ENCODE measurements at places on chromosomes 2 and 18.

DNA sequence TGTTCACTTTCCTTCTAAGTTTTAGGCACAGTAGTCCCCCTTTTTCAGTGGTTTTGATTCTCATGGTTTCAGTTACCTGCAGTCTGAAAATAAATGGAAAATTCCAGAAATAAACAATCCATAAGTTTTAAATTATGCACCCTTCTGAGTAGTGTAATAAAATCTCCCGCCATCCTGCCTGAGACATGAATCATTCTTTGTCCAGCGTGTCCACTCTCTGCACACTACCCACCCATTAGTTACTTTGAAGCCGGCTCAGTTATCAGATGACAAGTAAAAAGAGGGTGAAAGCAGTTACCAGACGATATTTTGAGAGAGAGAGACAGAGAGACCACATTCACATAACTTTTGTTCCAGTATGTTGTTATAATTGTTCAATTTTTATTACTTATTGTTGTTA lies 400.5 kb downstream of the TMX3 start:
- no peak for DNase-seq

- DNase-seq = no peak
Observed at GRCh38 chr18:76838182-76838581, 15.8 kb downstream of the ZNF236 start.

GRCh38 chr2:197145471-197146056 lies 165.0 kb downstream of the ANKRD44 start:
- peak; percentile 57 for DNase-seq

DNA sequence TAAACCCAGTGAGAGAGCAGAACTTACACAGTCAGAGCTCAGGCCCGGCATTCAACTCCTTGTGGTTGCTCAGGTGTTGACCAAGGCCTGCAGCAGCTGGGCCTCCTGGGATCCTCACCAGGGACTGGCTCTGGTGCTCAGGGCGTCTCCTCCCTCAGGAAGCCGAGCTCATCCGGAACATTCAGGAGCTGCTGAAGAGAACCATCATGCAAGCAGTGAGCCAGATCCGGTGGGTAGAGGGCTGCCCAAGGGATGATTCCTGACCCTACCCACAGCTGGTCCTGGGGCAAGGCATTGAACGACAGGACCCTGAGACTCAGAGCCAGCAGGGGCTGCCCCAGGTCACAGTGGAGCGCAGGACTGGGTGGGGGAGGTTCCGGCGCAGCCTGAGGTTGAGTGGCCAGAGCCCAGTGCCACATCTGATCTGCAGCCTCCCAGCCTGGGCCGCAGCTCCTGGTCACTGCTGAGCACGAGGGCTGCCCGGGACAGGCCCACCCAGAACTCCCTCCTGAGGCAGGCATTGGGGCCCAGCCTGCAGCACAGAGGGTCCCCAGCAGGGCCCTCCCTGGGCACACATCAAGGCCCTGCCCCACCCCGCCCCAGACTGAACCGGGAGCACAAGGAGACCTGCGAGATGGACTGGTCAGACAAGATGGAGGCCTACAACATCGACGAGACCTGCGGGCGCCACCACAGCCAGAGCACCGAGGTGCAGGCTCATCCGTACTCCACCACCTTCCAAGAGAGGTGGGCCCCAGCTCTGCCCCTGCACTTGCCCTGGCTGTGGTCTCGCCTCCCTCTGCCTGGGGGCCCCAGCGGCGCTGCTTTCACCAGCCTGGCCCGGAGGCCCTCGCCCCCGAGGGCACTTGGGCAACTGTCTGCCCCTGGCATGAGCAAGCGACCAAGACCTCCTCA lies 2.4 kb downstream of the TEKT4 start:
- no peak for DNase-seq

DNA sequence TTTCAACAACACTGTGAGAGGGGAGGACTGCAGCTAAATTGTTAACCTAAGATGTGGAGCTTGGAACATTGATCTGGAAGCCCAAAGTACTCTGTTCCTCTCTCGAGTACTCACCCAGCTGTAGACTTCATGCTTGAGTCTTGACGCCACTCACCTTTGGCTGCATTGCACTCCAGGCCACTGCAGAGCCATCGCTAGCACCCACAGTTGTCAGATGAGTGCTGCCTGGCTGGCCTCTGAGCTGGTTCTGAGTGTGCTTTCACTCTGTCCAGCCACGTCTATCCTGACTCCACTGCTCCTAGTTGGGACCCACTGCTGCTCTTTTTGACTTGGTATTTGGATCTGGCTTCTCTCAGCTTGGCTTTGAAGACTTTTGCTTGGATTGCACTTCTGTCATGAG lies 552.1 kb downstream of the DCDC2C start:
- DNase-seq = no peak

- DNase-seq = no peak
Observed at GRCh38 chr2:130289780-130290179, 52.9 kb upstream of the IMP4 start.

GRCh38 chr2:185738679-185739472 lies at the start of gene FSIP2:
FSIP2 (plus strand) TSS chr2:185738804; CDS start chr2:185738895, 91 bp downstream.
- no peak for DNase-seq

DNA sequence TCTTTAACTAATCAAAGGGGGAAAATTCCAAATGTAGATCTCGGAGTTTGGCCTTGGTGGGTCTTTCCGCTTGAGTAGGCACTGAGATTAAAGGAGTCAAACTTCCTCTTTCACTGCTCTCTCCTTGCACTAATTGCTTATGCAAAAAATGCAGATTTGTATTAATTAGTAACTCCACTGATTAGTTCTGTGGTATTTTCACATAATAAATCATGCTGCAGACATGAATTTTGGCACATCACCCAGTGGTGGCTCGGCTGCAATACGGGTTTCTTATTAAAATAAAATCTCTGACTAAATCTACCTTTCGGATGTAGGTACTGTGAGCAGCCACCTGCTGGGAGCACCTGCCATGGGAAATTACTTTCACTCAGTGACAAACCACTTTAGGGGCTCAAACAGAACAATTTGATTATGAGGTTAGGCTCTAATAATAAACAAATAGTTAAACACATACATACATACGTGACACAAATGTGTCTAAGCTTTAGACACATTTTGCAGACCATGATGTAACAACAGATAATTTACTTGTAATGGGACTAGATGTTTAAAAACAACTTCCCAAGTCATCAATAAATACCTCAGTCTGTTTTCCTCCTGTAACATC lies 6.4 kb upstream of the NEUROD1 start:
- DNase-seq = no peak

DNA sequence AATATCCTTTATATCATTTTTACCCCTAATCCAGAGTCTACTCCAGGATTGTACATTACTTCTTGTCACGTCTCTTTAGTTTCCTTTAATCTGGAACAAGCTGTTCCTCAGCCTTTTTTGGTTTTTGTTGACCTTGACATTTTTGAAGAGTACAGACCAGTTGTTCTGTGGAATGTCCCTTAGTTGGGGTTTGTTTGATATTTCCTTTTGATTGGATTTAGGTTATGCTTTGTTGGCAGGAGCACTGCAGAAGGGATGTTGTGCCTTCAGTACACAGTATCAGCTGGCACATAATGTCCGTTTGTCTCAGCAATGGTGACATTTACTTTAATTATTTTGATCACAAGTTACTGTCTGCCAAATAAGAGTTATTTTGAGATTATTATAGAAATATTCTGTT lies 160.6 kb downstream of the MEIS1 start:
- no peak for DNase-seq

GRCh38 chr2:14654835-14655282 lies 22.3 kb downstream of the LRATD1 start:
- DNase-seq = no peak

DNA sequence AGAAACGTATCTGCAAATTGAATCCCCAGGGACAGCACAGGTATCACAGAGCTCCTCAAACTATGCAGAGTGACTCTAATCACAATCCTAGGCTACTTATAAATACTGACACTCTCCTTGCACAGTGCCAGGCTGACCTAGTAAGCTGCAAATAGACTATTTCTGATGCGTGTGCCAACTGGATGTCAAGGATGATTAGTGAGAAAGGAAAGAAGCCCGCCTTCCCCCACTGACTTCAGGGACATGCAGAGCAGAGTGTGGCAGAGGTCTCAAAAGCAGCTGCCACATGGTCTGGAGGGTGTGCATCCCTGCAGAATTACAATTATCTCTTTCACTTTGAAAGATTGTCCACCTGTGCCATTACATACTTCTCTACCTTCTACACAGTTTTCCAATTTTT lies 235.6 kb downstream of the CPS1 start:
- DNase-seq = no peak

DNA sequence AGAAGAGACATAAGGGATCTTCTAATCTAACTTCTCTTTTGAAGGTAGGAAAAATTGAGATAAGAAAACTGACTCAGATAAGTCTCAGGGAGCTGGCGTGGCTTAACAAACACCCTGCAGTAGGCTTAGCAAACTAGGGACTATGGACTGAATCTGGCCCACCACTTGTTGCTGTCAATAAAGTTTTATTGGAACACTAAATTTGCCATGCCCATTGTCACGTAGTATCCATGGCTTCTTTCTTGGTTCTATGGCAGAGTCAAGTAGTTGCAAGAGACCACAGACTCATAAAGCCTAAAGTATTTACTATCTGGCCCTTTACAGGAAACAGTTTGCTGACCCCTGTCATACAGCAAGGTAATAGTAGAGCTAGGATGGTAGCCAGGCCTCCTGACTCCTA lies 24.2 kb downstream of the KCNK3 start:
- no peak for DNase-seq

DNA sequence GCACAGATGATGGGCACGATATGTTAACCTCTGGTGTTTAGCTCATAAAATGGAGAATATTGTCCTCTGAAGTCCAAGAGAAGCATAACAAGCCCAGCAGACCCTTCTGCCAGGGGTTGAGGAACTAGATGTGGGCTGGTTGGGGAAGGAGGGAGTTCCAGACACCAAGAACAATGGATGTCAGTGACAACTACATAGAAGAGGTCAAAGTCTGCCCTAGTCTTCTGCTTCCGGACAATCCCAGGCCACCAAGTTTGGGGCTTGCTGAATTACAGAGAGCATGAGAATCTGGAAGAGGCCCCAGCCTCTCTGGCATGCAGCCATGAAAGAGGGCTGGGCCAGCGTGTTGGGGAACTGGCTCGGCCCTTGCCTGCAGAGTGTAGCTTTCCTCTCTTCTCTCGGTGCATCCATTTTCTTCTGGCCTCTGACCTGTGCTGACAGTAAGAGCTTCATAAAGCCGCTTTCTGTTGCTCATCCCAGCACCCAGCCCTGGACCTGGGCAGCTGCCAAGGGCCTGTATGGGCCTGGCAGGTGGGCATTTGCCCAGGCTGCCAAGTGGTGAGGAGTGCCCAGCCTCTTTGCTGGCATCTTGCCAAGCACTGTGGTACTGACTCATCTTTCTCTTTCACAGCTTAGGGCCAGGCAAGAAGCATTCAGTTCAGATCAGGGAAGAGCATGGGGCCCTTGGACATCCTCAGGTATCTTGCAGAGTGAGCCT lies 14.6 kb upstream of the LAPTM4A start:
- no peak for DNase-seq

GRCh38 chr2:11698009-11698922 lies 28.3 kb upstream of the NTSR2 start:
- DNase-seq = no peak

GRCh38 chr18:13006531-13007247 lies 15.5 kb downstream of the CEP192 start:
- DNase-seq = no peak

DNA sequence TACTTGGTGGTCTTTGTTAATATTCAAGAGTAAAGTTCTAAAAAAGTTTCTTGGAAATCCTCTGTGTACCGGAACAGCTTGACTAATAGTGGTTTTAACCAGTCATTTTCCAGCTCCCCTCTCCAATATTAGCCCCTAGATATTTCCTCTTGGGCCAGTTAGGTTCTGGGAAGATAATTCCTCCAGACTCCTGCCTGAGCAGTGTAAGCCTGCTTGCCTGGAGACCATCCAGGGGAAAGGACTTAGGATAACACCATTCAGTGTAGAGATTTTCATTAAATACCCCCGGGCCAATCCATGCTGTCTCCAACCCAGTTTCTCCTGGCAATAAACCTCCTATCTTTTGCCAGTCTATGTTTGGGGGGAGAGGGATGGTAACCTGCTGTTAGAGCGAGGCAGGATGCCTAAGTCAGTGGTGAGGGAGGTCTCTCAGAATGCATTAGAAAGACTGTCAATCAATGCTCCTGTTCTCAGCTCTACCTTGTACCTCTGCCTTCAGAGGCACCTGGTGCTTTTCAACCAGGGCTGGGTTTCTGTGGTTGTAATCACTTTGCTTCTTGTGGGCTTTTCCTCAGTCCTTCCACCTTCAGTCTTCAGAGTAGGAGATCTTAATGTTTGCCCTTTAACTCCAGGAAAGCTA lies 186.4 kb downstream of the RNF152 start:
- DNase-seq = no peak

GRCh38 chr2:195037045-195037444 lies 620.0 kb upstream of the SLC39A10 start:
- no peak for DNase-seq

DNA sequence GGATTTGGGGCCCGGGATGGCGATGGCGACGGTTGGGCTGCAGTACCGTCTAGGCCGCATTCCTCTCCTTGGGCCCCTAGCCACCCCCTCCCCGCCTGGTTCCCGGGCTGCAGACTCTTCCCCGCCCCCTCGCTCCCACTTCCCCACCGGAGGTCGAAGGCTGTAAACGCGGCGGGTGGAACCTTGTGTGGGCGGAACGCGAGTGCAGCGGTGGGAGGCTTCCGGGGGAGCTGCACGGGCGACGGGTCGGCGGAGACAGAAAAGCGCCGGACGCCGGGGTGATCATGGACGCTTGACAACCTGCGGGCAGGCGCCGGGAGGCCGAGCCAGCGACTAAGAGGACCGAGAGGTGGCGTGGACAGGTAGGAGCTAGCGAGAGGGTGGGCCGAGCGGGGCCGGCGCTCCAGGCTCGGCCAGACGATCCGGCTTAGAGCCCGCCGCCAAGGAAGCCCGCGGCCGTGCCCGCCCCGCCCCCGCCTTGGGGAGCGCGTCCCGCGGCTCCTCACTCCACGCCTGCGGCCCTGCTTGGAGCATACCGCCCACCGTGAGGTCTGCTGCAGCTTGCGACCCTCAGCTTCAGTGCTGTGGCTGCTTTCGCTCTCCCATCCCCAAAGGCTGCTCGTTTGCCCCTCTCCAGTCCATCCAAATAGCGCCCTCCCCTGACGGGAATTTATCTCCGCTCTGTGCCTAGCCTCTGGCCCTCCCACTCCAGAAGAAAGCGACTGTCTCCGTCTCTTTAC lies at the start of gene COPS7B:
Gene COPS7B (plus strand): TSS at position 269 of the 740 bp plus-strand sequence. CDS start 2,126 bp downstream, outside the sequence.
- peak; percentile 84 for DNase-seq

DNA sequence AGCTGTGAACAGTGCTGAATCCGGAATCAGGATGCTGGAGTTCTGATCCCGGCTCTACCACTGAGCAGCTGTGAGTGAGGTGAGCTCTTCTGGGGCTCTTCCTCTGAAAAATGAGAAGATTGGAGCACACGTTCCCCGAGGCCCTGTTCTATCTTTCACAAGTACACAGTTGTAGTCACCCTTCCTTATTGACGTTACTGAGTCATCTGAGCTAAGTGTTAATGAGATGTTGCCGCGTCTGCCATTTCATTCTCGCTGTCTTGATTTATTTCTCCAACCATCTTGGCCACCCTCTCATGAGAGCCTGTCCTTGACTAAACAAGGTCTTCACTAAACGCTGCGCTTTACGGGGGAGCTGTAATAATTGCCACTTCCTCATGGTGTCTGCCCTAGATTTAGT lies 31.9 kb upstream of the EFR3B start:
- DNase-seq = no peak

- no peak for DNase-seq
Observed at GRCh38 chr18:76364282-76365259, 130.5 kb downstream of the ZNF516 start.
